Renal cortical epithelial cell (primary cell): ENCODE measurements at places on chromosomes 13 and 19.

DNA sequence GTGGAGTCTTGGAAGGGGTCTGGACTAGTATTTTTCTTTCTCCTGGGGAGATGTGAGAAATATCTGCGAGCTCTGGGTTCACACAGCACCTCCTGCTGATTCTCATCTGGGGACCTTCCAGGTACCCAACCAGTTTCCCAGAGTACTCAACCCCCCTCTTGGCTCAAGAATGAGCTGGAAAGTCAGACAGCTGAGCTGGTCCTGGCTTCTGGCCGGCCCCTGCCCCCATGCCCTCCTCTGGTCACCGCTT, 2.2 kb upstream of the PDE4A start:
- no peak for DNase-seq

DNA sequence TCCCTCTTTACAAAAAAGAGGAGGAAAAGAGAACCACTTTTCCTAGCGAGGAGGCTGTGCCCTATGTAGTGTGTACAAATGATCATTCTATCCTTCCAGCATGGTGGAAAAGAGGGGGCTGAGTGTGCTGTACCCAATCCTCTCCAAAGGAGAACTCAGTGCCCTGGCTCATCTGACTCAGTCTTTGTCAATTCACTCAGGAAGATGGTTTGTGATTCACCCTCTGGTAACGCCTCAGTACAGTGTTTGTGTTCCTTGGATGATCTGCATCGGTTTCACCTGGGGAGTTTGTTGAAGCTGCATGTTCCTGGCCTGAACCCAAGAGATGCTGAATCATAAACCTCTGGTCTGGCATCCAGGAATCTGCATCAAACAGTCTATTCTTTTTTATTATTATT, 18.3 kb upstream of the ENOX1 start:
- peak; percentile 94 for DNase-seq

GRCh38 chr13:59901191-59901590, 262.5 kb downstream of the DIAPH3 start:
- DNase-seq: no peak

GRCh38 chr13:108496362-108497210, 132.8 kb upstream of the MYO16 start:
- no peak for DNase-seq

GRCh38 chr19:49637821-49638738, 1.9 kb downstream of the RRAS start:
- peak; percentile 53 for DNase-seq

DNA sequence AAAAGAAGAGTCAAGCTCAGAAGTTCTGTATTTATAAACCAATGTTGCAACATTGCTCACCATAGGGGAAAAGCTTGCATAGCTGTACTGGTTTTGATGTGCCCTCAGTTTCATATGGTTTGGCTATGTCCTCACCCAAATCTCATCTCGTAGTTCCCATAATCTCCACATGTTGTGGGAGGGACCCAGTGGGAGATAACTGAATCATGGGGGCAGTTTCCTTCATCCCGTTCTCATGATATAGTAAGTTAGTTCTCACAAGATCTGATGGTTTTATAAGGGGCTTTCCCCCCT, 73.9 kb downstream of the TNFRSF19 start:
- DNase-seq: no peak

GRCh38 chr19:41096353-41096752, 8.1 kb downstream of the CYP2A13 start:
- DNase-seq: no peak

- DNase-seq: no peak
Measured at GRCh38 chr19:18634612-18635297, 2.1 kb upstream of the KLHL26 start.

DNA sequence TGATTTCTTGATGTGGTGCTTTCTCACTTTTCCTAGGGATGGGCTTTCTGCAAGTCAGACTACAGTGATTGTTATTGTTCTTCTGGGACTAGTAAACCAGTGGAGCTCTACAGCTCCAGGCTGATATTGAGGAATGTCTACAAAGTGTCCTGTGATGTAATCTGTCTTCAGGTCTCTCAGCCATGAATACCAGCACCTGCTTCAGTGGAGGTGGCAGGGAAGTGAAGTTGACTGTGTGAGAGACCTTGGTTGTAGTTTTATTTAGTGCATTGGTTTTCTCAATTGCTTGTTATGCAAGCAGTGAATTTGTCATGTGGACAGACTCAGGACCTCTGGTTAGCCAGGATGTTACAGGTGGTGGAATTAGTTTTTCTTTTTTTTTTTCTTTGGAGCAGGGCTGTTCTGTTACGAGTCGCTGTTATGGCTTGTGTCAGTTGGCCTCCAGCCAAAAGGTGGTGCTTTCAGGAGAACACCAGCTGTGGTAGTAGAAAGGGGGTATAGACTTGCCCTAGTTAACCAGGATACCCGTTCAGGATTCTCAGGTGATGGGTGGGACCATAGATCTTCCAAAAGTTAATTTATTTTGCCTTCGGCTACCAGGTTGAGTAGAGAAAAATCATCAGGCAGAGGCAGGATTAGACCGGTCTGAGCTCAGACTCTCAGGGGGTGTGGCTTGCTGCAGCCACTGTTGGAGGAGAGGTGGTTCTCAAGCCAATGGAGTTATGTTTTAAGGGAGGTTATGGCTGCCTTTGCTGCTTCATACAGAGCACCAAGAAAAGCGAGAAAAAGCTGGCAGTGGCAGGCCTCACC, 11.9 kb upstream of the ZNF675 start:
- no peak for DNase-seq

DNA sequence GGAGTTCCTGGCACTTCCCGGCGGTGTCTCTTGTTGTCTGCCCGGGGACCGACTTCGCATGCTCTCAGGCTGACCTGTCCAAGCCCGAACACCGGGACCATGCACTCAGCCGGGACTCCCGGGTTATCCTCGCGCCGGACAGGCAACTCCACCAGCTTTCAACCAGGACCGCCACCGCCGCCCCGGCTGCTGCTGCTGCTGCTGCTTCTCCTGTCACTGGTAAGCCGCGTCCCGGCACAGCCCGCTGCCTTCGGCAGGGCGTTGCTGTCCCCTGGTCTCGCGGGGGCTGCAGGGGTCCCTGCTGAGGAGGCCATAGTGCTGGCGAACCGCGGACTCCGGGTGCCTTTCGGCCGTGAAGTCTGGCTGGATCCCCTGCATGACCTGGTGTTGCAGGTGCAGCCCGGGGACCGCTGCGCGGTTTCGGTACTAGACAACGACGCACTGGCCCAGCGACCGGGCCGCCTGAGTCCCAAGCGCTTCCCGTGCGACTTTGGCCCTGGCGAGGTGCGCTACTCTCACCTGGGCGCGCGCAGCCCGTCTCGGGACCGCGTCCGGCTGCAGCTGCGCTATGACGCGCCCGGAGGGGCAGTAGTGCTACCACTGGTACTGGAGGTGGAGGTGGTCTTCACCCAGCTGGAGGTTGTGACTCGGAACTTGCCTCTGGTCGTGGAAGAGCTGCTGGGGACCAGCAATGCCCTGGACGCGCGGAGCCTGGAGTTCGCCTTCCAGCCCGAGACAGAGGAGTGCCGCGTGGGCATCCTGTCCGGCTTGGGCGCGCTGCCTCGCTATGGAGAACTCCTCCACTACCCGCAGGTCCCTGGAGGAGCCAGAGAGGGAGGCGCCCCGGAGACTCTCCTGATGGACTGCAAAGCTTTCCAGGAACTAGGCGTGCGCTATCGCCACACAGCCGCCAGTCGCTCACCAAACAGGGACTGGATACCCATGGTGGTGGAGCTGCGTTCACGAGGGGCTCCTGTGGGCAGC, 661 bp downstream of the FREM2 start:
- DNase-seq: no peak

DNA sequence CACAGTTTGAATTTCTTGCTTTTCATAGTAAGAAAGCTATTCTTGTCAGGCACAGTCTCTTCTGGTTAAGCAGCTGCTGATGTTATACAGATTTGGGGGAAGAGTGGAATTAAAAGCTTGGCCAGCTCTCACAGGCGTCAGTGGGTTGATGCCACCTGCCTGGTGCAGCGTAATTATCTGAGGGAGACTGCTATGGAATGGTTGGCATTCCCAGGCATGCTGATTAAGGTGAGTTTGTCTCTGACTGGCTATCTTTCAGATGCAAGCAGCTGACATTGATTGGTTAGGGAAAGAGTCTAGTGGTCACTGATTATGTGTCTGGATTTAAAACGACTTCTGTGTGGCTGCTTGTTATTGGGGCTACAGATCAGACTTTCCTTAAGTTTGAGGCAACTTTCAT, 948.4 kb downstream of the UQCRFS1 start:
- no peak for DNase-seq

GRCh38 chr13:89899302-89900103, 1448.0 kb upstream of the MIR17HG start:
- DNase-seq: no peak

DNA sequence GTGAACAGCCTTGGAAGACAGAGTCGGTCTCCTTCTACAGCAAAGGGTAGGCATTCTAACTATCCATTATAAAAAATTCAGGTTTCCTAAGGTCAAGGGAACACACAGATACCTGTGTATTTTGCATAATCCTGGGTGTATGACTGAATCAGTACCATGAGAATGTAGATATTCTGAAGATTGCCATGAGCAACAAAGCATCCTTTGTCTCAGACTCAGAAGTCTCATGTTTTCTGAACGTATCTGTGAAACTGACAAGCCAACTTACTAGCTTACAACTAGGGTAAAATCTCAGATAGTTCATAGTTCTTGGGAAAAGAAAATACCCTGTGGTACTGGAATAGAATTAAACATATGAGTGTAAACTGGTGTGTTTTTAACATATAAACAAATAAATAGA, 6.5 kb downstream of the ZNF566 start:
- no peak for DNase-seq

DNA sequence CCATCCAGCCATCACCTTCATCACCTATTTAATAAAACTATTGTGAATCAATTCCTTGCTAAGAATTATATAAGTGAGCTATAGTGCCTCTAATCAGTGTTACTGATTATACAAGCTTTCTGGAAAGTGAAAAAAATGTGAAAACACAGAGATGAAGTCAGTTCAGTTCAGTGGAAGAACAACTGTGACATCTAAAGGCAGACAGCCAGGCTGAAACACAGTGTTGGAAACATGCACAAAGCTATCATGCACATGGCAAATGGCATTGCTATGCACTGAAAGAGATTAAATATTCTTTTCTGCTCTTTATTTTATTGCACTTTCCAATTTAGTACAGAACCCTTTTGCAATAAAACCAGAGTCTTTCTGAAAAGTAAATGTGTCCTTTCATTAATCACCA, 294.0 kb downstream of the RBM26 start:
- DNase-seq: no peak

- peak; percentile 13 for DNase-seq
Measured at GRCh38 chr13:57925250-57925649, 293.7 kb downstream of the PCDH17 start.

- DNase-seq: no peak
Measured at GRCh38 chr13:79937771-79938216, 403.1 kb downstream of the SPRY2 start.

- peak; percentile 35 for DNase-seq
Measured at GRCh38 chr13:102846261-102847015, 606 bp downstream of the ERCC5 start.

DNA sequence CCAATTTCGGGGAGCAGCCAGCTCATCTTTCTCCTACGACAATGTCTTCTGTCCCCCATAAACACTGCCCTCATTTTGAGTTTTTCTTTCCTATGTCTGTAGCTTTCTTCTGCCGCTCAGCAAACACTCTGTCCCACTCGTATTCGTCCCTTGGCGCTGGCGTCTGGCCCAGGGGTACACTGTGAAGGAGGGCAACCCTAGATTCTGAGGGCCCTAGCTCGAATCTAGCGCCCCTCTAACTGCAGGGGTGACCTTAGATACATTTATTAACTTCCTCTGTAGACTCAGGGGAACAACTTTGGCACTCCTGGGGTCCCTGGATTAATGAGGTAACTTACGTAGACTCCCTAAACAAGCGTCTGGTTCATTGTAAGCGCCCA, 677 bp upstream of the LRCH1 start:
- DNase-seq: no peak

DNA sequence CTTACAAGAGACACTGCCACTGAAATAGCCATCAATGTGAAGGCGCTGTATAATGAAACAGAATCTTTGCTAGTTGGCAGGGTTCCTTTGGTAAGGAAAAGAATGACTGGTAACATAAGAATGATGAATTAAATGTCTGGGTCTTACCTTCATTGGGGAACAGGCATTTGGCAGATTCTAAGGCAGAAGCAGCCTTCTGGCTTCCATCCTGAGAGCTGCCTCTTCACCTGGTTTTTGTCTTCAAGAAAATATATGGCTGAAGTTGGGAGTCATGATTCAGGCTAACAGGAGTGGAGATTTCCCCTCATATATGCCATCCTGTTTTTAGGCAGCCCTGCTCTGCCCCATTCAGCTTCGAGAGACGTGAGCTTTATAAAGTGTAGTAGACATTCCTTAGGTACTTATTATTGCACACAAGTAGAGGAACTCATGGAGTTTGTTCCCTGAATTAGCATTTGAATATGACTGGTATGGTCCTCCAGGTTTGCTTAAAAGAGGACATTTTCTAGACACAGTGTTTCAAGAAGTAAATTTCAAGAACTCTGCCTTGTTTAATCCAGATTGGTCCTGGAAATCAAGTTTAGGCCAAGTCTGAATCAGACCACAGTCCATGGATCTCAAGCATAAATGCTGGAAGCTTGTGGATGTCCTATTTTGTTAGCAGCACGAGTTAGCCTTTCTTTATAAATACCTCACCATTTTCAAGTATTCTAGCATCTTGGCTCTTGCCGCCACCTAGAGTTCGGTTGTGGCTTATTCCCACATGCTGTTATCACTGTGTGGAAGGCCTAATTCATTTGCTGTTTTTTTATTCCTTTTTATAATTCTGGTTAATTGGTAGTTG, 56.2 kb upstream of the AKAP11 start:
- peak; percentile 47 for DNase-seq

GRCh38 chr13:101837288-101837687, 384.8 kb downstream of the ITGBL1 start:
- no peak for DNase-seq

DNA sequence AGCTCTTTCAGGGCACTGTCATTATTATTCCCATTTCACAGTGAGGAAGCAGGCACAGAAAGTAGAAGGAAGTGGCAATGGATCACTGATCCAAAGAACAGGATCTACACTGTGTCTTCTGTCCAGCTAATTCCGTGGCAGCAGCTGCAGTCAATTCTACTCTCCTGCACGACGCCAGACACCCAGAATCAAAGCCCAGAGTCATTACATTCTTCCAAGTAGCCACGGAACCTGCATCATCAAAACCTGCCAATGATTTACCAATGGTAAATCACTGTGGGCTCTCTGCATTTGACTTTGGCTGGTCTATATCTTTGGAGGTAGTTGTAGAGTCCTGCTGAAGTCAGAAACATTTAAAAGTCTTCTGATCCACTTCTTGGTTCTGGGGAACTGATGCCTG, 767.7 kb downstream of the LIG4 start:
- DNase-seq: peak; percentile 90

DNA sequence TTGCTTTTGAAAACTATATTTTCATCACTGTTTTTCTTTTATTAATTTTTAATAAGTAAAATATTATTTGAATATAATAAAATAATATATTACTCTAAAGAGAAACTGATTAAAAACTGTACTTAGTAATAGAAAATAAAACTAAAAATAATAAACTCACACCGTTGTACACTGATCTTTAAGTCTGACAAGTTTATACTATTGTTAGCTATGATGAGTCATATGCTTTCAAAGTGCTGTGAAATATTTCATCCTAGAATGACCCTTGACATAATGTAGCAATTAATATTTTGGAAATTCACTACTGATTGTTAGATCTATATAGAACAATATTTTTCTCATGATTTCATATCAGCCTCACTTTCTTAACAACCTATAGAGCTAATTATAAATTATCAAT, 1040.6 kb upstream of the SPRY2 start:
- no peak for DNase-seq
